ENCODE measurements at places on chromosomes 5 and 9.

DNA sequence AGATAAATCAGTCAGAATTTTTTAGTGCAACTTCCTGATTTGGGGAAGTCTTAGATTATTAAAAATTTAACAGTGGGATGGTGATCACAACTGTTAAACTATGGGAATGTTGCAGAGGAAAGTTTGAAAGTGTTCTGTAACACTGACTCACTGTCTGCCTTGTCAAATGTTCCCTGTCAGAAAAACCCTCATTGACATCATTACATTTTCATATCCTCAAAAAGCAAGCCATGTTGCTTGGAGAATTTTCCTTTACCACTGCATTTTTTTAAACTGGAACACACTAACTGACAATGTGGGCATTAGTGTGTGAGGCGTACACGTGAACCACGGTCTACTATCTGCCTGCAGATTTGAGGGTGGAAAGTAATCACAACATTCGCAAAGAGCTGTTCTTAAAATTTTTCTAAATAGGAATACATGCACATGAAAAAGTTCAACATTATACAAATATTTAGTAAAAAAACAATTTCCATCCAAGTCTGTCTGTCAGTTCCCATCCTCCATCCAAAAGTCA is 28.6 kb upstream of the IL7R start:
- no peak for DNase-seq

DNA sequence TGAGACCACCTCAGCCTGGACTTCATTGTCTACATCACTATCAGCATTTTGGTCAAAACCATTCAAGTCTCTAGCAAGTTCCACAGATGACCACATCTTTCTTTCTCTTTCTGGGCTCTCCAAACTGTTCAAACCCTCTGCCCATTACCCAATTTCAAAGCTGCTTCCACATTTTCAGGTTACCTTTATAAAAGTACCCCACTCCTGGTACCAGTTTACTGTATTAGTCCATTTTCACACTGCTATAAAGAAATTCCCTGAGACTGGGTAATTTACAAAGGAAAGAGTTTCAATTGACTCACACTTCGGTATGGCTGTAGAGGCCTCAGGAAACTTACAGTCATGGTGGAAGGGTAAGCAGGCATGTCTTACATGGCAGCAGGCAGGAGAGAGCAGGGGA is 84.5 kb downstream of the FBXL7 start:
- DNase-seq = no peak

DNA sequence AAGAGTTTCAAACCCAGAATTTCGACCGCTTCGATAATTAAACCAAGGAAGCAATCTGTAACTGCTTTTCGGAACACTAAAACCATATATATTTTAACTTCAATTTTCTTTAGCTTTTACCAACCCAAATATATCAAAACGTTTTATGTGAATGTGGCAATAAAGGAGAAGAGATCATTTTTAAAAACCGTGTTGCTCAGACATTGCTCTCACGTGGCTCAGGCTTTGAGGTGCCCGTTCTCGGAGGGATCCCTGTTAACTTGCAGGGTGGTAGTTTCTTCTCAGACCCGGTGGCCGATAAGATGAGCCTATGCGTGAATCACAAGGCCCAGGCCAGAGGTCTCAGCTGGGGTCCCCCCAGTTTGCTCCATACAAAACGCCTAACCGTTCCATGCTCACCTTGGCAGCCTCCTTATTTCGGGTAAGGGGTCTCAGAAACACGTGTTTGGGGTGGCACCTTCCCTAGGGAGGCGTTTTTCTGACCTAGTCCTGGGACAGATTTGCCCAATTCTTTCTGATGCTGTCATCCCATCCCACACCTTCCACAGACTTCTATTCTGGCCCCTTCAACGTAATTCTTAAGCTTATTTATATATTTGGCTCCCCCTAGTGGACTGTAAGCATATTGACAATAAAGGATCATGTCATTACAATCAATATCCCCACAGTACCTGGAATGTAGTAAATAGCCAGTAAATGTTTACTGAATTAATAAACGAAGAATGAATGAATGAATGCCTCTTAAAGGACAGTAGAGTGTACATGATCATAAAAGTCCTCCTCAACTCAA is 48.1 kb downstream of the THBS4 start:
- no peak for DNase-seq

- no peak for DNase-seq
These were observed 76.8 kb downstream of the PTPN3 start for GRCh38 chr9:109421026-109421970.

- no peak for DNase-seq
These were observed 16.0 kb downstream of the LYRM7 start for GRCh38 chr5:131186561-131187256.

DNA sequence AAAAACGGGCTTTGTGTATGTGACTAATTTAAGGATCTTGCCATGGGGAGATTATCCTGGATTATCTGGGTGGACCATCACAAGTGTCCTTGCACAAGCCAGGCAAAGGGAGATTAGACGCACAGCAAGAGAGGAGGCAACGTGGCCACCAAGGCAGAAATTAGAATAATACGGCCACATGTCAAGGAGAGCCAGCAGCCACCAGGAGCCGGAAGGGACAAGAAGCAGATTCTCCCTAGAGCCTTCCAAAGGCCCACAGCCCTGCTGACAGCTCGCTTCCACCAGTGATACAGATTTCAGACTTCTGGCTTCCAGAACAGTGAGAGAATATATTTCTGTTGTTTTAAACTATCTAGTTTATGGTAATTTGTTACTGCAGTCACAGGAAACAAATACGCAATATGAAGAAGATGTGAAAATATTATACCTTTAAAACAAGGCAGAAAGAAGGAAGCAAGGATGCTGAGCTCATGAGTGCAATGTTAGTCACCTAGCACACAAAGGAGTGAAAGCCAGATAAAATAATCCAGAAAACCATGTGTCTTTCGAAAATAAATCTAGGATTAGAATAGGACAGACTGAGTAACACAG is 28.7 kb upstream of the F2RL1 start:
- DNase-seq = no peak

DNA sequence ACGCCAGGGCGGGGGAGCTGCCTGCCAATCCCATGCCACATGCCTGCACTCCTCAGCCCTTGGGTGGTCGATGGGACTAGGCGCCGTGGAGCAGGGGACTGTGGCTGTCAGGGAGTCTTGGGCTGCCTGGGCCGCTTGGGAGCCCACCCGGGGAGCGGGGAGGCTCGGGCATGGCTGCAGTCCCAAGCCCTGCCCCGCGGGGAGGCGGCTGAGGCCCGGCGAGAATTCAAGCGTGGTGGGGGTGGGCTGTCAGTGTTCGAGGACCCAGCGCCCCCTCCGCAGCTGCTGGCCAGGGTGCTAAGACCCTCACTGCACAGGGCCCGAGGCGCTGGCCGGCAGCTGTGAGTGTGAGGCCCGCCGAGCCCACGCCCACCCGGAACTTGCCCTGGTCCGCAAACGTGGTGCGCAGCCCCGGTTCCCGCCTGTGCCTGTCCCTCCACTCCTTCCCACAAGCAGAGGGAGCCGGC is 83.2 kb upstream of the DMRTA1 start:
- no peak for DNase-seq

GRCh38 chr5:16855898-16856297 is 80.2 kb downstream of the MYO10 start:
- DNase-seq = no peak

GRCh38 chr5:98308231-98308630 is 465.2 kb upstream of the RGMB start:
- no peak for DNase-seq

DNA sequence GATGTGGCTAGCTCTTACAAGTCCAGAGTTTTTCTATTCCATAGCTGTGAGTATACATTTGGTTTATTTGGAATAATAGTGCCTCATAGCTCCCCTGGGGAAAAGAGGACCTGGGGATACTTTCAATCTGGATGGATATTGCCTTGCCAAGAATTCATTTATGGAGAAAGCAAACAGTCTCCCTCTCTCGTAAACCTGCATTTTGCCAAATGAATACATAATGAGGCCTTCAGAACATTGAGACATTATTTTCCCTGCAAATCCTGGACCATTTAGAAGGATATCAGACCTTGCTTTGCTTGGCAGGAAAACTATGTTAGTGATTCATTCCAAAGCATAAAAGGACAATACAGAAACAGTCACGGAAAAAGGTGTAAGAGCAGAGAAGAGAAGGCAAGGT is 569.6 kb upstream of the BRINP1 start:
- DNase-seq = no peak

DNA sequence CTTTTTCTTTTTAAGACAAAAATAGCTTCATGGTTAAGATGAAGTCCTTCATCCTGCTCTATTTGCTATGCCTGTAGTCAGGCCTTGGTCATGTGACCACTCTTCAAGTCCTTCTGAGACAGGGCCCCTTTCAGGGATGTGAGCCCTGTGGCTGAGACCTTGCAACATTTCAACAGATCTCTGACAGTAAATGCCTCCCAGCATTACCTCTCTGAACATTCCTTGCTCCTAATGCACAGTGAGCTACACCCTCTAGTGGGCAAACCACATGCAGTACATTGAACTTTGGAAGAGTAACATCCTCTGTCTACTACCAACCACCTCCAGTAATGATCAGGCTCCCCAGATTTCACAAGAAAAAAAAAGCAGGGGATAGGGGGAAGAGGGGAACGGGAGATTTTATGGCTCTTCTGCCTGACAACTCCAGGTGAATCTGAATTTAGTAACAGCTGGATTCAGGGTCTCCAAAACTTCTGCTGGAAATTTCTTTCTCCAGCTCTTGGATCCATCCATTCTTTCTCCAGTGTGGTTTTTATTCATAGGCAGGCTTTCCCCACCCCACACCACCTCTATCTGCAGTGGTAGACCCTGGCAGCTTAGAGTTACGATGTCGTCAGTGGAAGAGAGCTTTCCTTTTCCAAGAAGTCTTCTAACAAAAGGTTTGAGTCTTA is 8.9 kb upstream of the FBXO38 start:
- no peak for DNase-seq

- no peak for DNase-seq
These were observed 12.4 kb downstream of the LHX3 start for GRCh38 chr9:136192289-136193126.

GRCh38 chr5:118531276-118531675 is 457.1 kb downstream of the DTWD2 start:
- DNase-seq = no peak

DNA sequence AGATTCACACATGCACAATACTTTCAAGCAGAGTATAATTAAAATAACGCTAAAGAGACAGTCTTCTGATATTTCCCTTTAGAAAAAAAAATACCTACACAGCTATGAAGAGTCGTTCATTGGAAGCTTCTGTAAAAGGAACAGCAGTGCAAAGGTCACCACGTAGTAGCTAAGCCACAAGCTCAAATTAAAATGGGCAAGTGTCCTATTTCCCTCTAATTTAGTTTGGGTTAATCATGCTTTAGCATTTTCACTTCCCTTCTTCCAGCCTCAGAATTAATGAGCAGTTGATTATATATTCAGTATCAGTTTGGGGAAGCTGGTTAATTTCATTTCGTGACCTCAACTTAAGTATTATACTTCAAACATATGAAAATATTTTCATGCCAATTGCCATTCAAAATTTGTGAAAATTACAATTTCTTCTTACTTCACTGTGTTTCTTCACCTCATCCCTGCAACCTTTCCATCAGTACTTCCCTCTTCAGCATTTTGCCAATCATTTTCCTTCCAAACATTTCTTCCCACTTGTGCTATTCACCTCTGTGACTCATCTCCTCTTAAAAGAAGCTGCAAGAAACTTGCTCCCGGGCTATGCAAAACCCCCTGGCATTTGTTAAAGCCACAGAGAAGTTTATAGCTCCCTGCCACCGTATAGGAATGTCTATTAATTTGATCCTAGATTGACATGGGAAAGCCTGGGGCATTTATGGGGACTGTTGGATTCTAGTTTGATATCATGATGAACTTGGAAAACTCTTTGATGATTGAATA is 83.0 kb downstream of the DMRTA1 start:
- no peak for DNase-seq

GRCh38 chr5:30572279-30572678 is 621.2 kb upstream of the CDH6 start:
- DNase-seq = no peak

GRCh38 chr5:174401793-174402192 is 322.6 kb upstream of the MSX2 start:
- DNase-seq = no peak

DNA sequence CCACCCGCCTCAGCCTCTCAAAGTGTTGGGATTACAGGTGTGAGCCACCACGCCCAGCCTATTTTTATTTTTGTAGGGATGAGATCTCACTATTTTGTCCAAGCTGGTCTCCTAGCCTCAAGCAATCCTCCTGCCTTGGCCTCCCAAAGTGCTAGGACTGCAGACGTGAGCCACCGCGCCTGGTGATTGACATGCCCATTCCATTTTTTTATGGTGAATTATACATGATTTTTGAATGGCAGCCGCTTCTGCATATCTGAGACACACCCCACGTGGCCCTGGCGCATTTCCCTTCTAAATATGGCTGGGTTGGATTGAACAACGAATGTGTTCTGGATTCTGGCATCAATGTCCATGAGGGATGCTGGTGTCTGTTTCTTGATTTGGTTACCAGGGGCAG is 22.7 kb downstream of the PLPP7 start:
- DNase-seq = no peak

DNA sequence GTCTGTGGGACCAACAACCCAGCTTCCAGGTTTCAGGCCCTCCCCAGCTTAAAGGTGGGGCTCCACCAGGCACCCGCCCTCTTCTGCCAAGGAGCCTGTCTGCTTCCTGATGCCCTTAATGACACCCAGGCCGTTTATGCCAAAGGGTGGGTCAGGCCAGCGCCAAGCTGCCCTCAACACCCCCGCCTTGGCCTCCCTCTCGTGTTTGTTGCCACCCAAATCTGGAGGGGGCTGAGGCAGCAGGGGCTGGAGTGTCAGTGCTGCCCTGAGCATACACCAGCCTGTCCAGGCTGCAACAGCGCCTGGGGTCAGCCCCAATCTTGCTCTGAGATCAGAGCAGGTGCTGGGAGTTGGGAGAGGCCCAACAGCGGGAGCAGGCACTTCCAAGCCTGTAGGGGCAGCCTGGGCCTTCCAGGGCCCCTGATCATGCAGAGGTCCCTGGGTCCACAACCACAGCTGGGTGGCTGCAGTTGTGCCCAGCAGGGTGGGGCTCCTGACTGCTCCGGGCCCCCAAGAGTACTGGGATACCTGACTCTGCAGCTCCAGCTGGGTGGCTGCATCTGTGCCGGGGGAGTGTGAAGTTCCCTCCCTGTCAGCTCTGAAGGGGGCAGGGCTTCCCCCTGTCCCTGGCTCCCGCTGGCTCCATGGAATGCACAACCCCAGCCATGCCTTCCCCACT is 34.5 kb upstream of the TYRP1 start:
- DNase-seq = no peak

DNA sequence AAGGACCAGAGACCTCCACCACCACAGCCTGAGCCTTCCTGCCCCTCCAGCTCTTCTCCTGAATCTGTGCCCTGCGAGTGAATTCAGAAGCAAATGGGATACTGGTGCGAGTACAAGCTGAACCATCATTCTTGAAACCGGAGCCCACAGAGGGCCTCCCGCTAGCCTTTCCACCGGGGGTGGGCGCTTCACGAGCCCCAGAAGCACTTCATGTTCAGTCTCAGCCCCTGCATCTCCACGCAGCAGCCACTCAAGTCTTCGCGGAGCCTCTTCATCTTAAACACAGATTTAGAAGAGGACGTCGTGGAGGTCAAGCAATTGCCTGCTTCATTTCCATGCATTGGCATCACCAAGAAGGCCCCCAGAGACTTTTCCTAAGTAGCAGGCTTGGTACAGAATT is 26.0 kb upstream of the OLFM1 start:
- DNase-seq = no peak

- no peak for DNase-seq
These were observed 126.6 kb upstream of the HMHB1 start for GRCh38 chr5:143685246-143685815.

Measured in stimulated activated CD8-positive, alpha-beta memory T cell treated with anti-CD3 and anti-CD28 coated beads, Interleukin-7, amount 100 ng/mL, for 1 hour (primary cell).